ENCODE measurements at places on chromosomes 3 and 15.

DNA sequence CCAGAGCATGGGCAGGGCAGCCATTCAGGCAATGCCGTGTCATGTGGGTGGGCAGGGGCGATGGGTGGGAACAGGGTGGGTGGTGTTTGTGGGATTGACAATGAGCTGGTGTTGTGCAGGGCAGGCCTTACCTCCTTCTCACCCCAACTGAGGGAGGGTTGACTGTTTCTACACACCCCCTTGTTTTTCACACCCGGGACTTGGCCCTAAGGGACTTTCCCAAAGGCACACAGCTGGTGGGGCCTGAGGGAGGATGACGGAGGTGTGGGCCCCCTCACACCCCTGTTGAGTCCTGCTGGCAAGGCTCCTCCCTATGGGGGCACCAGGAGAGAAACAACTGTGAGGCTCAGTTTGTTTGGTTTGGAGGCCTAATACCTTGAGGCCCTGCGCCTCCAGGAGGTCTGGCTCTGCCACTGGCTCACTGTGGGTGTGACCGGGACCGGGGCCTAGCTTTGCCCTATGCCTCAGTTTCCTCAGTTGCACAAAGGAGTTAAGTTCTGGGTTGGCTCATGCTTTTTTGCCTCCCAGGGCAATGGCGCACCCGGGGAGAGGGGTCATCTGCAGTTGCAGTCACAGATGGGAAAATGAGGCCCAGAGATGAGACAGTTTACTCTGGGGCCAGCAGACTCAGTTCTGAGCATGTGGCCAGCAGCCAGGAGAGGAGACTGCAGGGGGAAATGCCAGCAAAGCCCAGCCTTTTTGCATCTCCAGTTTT, 5.1 kb upstream of the DNAH1 start:
- DNase-seq = no peak

GRCh38 chr15:88202231-88202630, 54.3 kb downstream of the NTRK3 start:
- DNase-seq = no peak

GRCh38 chr3:46500656-46501635, 3.2 kb downstream of the RTP3 start:
- no peak for DNase-seq

DNA sequence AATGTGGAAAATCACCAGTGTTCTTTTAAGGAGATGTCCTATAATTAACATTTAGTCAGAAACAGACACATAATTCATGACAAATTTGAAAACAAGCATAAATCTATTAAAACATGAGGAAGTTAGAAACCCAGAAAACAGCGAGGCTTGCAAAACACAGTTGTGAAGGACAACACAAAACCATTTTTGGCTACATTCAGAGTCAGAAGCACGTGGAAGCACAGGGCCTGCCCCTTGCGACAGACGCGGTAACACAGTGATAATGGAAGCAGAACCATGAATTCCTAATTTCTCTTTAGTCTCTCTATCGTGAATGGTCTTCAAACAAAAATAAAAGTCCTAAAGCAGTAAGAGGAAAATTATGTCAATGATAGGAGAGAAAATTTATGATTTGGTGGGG, 12.2 kb downstream of the NCEH1 start:
- DNase-seq = no peak
